ENCODE measurements at places on chromosomes 3 and 15. TPM values are rescaled to one million over a fixed set of nuclear protein-coding genes. Genes with fewer than 3 reads are reported as not detected.
A peak's percentile ranks its signal among the peaks of the same experiment; 100 is the strongest.

Gene ACAN
- not detected for total RNA-seq

Gene ASB14
- total RNA-seq: not detected

Gene ZNF774
- 1.6 TPM for total RNA-seq

- DNase-seq: peak; percentile 91
Observed at GRCh38 chr3:99859825-99860224, 42.2 kb downstream of the CMSS1 start.

GRCh38 chr3:107487490-107487889 lies 35.3 kb upstream of the BBX start:
- no peak for DNase-seq

DNA sequence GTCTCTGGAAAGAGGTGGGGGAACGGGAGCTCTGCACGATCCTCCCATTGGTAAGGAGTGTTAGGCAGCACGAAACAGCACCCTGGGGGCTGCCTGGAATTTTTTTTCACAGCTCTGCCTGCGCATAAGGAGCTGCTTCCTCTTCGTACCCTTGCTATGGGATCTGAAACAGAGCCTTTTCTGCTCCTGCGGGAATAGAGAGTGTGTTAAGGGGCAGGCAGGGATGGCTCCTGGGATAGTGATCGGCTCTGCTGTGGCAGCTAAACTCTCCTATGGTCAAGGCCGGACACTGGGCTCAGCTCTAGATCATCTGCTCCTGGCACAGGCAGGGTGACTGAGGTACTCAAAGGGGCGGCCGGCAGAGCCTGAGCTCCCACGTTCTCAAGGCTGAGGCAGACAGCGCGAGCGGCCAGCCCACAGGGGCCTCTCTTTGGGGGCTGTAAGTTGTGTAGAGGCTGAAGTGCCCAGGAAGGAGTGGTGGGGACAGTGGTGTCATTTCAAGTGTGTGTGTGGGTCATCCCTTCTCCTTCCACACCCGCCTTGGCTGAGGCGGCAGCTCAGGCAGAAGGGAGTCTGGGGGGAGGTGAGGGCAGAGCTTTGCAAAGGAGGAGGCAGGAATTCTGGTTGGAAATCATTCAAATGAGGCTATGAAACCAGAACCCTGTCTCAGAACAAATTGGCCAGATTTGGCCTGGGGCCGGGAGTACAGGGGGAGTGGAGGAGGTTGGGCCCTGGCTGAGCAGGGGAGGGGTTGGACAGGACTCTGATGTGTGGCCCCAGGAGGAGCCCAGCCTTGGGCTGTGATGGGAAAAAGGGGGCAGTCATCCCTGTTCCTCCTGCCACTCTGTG lies 31.0 kb downstream of the EPHB3 start:
- no peak for DNase-seq
